NCI-H2081 treated with DMSO at 0.1 percent for 48 hours (cell line): ENCODE measurements at places on chromosomes 11 and 22.

DNA sequence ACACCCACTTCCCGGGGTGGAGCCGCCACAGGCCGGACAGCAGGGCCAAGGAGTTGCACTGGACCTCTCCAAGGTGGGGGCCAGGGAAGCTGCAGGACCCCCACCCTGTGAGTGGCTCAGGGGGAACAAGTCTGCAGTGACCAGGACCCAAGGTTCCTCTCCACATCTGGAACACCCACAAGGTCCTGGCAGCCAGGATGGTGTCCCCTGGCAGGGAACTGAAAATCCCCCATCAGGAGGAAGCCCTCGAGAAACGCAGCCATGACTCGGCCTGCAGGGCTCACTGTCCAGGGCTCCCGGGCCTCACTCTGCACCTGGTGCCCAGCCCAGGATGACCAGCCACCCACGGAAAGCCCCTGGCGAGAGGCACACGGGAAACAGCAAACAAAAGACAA, 11.5 kb downstream of the RNH1 start:
- no peak for DNase-seq

DNA sequence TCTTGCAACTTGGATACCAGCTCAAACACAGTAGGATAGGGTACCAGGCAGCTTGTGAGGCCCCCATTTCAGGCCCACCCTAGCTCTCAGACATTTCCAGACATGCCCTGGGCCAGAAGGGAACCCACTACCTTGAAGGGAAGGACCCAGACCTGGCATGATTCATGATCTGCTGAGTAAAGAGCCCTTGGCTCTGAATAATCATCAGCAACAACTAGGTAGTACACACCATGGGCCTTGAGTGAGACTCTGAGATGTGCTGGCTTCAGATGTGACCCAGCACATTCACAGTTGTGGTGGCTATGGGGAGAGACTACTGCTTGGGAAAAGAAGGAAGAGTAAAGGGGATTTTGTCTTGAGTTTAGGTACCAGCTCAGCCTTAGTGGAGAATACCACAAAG, 23.6 kb downstream of the JRKL start:
- no peak for DNase-seq

DNA sequence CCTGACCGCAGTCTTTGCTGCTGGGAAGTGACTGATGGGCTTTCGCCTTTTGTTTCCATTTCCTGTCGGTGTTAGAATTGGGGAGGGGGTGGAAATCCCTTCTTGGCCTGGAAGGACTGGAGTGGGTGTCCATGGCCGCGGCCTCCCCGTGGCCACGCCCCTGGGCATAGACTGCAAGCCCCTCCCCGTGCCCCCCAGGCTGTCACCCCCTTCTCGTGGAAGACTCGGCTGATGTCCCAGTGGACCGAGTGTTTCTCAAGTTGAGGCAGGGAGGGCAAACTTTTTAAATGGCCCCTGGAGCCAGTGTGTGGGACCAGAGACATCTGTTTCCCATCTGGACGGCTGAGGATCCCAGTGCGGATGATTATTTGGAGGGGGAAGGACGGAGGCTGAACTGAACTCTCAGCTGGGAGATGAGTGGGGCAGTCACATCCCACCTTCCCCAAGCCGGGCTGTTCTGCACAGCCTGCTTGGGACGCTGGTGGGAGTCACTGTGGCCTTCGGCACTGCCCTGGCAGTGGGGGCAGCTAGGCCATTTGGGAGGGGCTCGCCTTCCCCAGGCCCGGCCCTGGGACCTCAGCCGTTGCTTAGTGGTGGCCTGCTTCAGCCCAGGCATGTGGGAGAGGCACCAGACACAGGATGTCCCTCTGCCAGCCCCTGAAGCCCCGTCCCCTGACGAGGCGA, 1.6 kb downstream of the CD81 start:
- DNase-seq = no peak

DNA sequence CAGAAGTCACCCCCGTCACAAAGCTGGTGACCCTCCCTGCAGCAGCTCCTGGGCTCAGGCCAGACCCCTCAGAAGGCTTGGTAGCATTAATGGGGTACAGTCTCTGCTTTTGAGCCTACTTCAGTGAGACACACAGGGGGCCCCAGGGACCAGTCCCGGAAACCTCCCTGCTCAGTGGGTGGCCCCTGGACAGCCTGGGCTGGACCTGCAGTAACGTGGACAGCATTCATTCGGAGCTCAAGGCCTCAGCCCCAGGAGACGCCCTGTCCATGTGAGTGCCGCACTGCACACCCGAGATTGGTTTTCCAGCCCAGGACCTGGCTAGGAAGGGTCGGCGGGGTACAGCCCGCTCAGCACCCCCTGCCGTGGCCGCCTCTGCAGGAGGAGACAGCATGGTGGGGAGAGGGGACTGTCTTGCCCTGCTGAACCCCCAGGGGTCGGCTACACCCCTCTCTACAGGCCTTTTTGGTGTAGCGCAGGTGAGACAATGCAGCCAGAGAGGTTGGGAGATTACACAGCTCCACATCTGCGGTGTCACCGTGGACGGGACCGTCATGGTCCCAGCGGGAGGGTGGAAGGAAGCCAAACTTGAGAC, 83.4 kb downstream of the FBLN1 start:
- DNase-seq = no peak

- DNase-seq = no peak
Observed at GRCh38 chr11:82365351-82365750, 368.3 kb downstream of the FAM181B start.

DNA sequence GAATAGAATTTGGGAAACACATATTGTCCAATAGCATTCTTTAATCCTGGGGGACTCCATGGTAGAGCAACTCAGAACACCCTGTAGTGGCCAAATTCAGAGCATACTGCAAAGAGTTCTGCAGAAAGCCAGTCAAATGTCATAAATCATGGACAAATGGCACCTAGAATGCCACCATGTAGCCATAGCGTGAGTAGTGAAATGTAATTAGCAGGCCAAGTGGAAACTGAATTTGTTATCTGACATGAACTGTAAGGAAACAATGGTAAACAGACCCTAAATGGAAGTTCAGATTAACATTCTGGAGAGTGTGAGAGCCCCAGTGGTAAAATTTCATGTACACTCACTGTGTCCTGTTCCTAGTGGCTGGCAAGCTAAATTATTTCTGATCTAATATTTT, 7.0 kb upstream of the PRSS23 start:
- no peak for DNase-seq

- DNase-seq = no peak
Observed at GRCh38 chr11:45726493-45727054, 61.2 kb upstream of the CHST1 start.

DNA sequence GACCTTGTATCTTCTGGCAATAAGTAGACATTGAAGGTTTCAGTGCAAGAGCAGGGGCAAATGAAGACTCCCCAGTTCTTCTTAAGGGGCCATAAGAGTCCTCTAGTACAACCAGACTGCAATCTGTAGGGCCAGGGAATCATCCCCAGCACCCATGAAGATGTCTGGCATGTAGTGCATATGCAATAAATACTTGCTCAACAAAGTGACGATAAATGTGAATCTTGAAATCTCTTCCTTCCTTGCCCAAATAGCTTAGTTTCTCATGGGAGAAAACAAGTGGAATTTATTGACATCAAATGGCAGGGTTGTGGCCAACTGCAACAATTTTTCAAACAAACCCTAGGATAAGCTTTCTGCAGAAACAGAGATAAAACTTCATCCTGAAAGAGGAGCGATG, 107.6 kb downstream of the ABTB2 start:
- no peak for DNase-seq

DNA sequence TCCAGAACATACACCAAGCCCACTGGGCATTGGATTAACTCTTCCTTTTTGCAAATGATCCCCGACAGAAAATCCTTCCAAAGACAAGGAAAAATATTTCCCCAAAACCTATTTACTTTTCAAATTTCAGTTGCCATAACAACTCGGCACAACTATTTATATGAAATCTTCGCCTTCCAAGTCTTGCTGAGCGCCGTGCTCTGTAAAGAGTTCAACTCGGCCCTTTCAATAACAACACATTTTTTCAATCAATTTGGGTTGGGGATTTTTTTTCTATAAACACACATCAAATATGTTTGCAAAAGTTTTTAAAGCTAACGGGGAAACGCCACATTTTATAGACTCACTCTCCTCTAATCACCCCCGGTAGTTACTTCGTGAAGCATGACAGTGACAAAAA, 333.8 kb downstream of the MN1 start:
- DNase-seq = no peak
